ENCODE measurements at places on chromosomes 2 and 18. TPM values are rescaled to one million over a fixed set of nuclear protein-coding genes. Genes with fewer than 3 reads are reported as not detected.

GRCh38 chr2:190470256-190470826 lies 62.2 kb downstream of the MFSD6 start:
- DNase-seq, result no peak

GRCh38 chr2:145597809-145598208 lies 1077.9 kb upstream of the ZEB2 start:
- no peak for DNase-seq

Gene RAPGEF4
- total RNA-seq, result 9.3 TPM

Gene TDRD15
- 0.13 TPM for total RNA-seq

DNA sequence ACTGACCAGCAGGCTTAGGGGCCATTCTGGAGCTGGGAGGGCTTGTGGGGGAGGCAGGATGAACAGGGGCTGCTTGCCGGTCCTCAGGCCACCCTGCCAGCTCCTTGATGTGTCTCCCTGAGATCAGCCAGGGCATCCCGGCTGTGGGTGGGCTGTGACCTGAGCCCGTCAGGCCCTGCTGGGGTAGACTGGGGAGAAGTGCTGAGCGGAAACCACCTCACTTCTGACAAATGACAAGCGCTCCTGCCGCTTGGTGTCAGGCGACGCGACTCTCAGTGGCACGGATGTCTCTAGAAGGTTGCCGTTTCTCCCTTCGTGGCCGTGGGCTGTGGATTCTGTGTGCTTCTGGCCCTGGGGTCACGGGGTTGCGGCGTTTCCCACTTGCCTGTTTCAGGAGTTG lies 45.7 kb downstream of the NFATC1 start:
- no peak for DNase-seq

- DNase-seq, result no peak
These were observed 125.2 kb upstream of the LYPD6 start for GRCh38 chr2:149205143-149205542.

Gene RAB6C
- total RNA-seq, result 0.13 TPM

Gene TUBB8B
- total RNA-seq, result not detected

- DNase-seq, result no peak
These were observed 931.3 kb downstream of the CPS1 start for GRCh38 chr2:211487733-211488132.

Gene GPR17
- total RNA-seq, result 4.6 TPM

Gene SLC30A3
- total RNA-seq, result not detected

DNA sequence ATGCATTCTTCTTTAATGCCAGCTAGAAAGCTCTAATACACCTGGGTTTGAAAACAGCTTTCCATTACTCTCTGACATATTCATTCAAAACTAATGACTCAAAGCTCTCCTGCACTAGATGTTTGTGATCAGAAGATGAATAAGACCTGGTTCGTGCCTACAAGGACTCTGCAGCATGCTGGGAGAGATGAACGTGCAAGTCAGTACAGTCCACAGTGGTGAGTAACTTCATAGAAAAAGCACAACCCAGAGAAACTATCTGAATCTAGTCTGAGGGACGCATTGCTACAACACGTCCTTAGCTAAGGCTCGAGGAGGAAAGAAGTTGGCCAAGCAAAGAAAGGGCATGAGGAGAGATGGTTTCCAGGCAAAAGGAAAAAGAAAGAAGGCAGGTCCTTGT lies 234.3 kb downstream of the OSR1 start:
- no peak for DNase-seq

Gene DES
- 1.4 TPM for total RNA-seq

- DNase-seq, result no peak
These were observed 279.6 kb downstream of the TXNL1 start for GRCh38 chr18:56358608-56359280.

Gene FZD7
- 13.0 TPM for total RNA-seq

DNA sequence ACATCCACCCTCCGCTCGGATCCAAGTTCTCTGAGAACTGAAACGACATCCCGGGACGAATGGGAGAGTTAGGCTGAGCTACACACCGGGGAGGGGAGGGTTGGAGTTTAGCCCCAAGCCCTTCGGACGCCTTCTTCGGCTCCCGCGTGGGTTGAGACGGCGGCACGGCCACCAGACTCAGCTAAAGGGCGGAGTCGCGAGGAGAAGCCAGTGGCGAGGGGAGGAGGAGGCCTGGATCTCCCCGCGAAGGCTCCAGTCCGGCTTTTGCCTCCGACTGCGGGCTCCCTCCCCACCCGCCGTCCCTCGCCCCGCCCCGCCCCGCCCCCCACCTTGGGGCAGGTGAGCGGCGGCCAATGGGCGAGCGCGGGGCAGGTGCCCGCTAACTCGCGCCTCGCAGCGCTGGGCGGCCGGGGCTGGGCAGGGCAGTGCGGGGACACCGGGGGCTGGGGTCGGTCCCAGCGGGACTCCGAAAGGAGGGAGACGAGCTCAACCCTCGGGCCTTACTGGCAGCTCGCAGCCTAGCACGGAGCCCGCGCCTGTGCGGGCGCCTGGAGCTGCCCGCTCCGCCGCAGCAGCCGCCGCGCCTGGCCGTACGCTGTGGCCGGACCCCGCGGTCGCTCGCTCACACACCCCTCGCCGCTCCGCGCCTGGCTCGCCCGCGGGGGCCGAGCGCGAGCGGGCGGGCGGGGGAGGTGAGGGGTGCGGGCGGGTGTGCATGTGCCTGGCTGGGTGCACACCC lies at the start of gene EMX1:
Gene EMX1, plus strand, starts transcription at position 382 of the 739 bp plus-strand sequence. Its CDS starts 334 bp downstream, at position 716.
- DNase-seq, result no peak

- no peak for DNase-seq
These were observed 195.1 kb upstream of the LRP1B start for GRCh38 chr2:142325870-142326269.

DNA sequence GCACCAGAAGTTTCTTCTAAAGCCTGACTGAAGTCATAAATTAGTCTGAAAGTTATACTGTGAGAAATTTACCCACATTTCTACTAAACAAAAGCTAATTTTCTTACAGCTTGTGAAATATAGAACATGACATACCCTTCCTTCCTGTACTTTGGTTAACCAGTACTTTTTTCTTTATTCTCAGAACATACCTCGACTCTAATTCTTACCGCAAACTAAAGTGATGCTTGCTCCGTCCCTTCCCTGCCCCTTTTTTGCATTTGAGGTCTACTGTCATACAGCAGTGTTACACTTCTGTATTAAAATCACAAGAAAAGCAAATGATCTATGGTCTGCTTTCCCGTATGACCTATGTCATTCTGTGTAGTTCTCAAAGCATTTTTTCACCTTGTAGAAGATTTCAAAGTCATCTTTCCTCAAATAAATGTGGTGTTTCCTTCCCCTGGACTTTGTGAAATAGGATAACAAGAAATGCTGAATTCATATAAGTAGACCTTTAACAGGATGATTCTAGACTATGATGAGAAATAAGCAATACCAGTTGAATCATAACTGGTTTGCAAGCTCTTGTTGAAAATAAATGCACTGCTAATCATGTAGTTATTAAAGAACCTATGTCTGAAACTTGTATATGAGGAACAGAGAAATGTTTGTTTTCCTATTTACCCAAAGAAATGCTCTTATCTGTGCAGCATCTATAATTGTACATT lies 30.4 kb downstream of the CYTIP start:
- no peak for DNase-seq

DNA sequence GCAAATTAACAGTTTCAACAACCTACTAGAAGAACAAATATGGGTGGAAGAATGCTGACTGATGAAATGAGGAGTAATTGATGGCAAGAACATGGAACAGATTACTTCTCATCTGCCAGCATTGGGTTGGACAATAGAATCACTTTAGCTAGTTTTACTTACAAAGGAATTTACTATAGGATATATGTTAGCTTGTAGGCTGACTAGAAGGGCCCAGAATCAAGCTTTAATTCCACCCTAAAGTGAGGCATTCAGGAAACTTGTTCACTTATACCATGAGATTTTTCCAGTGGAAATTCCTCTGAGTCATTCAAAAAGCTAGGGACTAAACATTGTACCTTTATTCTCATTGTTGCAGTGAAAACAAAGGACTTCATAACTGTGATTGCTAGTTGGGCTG lies 5.0 kb upstream of the ZSWIM2 start:
- no peak for DNase-seq

DNA sequence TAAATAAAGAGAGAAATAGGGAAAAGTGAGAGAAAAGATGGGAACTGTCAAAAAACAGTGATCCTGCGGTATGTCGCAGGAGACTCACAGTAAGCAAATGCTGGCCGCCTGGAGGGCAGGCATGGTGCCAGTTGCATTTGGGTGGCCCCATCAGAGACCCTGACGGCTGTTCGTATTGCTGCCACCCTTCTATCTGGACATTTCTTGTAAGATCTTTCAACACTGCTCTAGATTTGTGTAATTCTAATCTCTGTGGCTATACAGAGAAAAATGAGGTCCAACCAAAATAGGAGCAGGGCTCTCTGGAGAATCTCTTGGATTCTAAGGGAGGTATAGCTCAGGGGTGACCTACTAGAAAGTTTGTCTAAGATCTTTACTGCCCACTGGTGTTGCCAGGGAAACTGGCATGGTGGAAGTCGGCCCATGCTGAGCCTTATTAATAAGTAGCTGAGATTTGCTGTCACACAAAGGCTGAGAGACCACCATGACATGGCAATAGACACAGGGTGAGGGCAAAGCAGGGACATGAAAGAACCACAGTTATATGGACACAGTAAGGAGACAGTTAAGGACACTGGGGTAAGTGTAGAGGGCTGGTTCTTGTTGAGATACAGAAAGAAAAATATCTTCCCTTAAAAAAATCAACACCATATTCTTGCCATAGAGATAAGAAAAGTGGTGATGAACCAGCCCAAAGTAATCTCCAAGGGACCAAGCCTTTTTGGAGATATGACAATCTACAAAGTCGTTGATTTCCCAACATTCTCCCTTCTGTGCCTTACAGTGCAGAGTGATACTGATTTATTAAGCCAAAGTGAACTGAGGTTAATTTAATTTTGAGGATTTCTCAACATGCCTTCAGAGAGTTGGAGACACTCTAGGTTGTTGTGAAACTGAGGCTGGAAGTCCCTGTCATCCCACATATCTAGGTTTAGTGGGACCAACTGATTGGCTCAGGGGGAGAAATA lies 26.4 kb upstream of the FZD7 start:
- DNase-seq, result no peak

GRCh38 chr2:196239622-196240587 lies 68.5 kb upstream of the STK17B start:
- DNase-seq, result peak; percentile 66

GRCh38 chr18:595068-595467 lies 1.7 kb upstream of the CLUL1 start:
- no peak for DNase-seq

Gene NTSR2
- total RNA-seq, result not detected

DNA sequence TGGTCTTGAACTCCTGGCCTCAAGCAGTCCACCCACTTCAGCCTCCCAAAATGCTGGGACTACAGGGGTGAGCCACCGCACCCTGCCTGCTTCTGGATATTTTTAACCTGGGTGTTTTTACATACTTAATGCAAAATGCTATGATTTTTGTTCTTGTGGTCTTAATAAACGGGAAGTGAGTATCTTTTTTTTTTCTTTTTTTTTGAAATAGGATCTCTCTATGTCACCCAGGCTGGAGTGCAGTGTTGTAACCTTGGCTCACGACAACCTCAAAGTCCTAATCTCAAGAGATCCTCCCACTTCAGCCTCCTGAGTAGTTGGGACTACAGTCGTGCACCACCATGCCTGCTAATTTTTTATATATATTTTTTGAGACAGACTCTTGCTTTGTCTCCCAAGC lies 19.2 kb upstream of the ASXL2 start:
- no peak for DNase-seq

Measured in sciatic nerve (tissue), 2 donors.